ENCODE measurements at places on chromosomes 2 and 18.

GRCh38 chr18:23871410-23871809, 143.1 kb upstream of the TTC39C start:
- DNase-seq = peak; percentile 13

GRCh38 chr2:25053041-25053440, 11.2 kb downstream of the EFR3B start:
- DNase-seq = no peak

- no peak for DNase-seq
Observed at GRCh38 chr2:174395969-174396630, 570 bp downstream of the SCRN3 start.

GRCh38 chr2:30631051-30631671, 176.1 kb downstream of the CAPN13 start:
- DNase-seq = no peak

DNA sequence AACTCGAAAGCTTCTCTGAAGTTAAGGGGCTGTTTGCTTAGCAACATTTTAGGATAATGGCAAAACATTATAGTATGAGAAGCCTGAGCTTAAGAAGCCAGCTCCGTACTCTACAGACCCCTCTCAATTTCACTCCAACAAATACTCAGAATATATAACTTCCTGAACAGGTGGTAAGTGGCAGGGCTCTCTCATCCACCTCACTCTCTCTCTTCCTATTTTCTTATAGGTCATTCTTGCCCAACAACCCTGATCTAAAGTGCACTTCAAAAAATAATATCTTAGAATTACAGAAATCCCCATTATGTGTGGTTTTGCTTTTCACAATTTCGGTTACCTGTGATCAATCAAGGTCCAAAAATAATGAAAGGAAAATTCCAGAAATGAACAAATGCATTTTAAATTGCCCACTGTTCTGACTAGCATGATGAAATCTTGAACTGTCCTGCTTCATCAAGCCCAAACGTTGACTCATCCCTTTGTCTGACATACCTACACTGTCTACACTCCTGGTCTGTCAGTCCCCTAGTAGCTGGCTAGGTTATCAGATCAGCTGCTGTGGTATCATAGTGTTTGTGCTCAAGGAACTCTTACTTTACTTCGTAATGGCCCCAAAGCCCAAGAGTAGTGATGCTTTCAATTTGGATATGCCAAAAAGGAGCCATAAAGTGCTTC, 122.8 kb upstream of the COL5A2 start:
- DNase-seq = no peak

- no peak for DNase-seq
Observed at GRCh38 chr18:44979748-44980147, 299.1 kb downstream of the SETBP1 start.

DNA sequence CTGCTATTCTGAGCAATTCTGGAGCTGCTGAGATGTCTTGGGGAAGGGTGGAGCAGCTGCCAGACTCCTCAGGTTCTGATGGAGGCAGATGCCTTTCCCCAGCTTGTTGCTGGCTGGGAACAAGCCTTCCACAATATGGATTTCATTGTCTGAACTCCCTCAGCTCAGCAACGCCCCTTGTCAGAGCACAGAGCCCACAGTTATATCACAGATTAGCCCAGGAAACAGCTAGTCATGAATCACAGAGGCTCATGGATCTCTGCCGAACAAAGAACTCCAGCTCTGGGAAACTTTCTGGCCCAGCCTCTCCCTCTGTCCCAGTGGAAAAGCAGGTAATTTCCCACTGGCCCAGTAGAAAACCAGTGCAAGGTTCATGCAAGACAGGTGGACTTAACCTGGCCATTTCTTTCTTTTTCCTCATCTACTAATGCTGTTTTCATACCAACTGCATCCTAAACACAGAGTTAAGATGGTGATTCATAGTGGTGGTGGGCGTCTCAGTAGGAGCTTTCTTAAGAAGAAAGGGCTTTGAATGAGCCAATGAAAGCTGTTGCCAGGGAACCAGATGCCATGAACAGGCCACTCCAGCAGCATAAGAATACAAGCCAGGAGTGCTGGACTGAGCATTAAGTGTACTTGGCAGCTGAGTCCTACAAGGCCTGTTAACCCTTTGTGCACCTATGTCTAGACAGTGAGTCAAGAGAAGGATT, 8.7 kb upstream of the KIAA2012 start:
- DNase-seq = no peak

DNA sequence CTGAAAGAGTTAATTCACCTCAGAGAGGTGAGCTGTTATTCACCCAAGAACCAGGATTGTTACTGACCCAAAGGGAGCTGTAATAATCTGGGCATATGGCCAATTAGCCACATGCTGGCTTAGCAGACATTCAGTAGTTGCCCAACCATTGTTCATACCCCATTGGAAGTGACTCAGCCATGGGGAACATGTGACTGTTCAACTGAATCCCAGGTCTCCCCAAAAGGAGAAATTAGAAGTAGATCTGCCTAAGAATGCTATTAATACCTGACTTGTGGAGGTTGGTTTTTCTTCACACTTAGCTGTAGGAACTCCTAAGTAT, 272.6 kb upstream of the UBE2E3 start:
- no peak for DNase-seq

Measured in stimulated activated CD8-positive, alpha-beta memory T cell treated with anti-CD3 and anti-CD28 coated beads, Interleukin-15, amount 100 ng/mL, for 24 hours (primary cell).